ENCODE measurements at places on chromosomes 3 and 15. TPM values are rescaled to one million over a fixed set of nuclear protein-coding genes. Genes with fewer than 3 reads are reported as not detected.
A peak's percentile ranks its signal among the peaks of the same experiment; 100 is the strongest.

- H3K4me1 ChIP-seq = no peaks in the 10 kb centered on the region
- H3K36me3 ChIP-seq = no peaks in the 10 kb centered on the region
- H3K4me3 ChIP-seq = no peak overlapping the region
- no peak overlapping the region for H3K27ac ChIP-seq
- peak; percentile 38 for DNase-seq
Measured at GRCh38 chr3:62529230-62529629, 155.9 kb upstream of the FEZF2 start.

C3orf80 gene
- not detected for total RNA-seq

- no peak overlapping the region for H3K4me3 ChIP-seq
- no peak overlapping the region for H3K27ac ChIP-seq
- no peaks in the 10 kb centered on the region for H3K36me3 ChIP-seq
- DNase-seq = no peak
Measured at GRCh38 chr3:169252535-169252934, 411.0 kb downstream of the MECOM start.

DNA sequence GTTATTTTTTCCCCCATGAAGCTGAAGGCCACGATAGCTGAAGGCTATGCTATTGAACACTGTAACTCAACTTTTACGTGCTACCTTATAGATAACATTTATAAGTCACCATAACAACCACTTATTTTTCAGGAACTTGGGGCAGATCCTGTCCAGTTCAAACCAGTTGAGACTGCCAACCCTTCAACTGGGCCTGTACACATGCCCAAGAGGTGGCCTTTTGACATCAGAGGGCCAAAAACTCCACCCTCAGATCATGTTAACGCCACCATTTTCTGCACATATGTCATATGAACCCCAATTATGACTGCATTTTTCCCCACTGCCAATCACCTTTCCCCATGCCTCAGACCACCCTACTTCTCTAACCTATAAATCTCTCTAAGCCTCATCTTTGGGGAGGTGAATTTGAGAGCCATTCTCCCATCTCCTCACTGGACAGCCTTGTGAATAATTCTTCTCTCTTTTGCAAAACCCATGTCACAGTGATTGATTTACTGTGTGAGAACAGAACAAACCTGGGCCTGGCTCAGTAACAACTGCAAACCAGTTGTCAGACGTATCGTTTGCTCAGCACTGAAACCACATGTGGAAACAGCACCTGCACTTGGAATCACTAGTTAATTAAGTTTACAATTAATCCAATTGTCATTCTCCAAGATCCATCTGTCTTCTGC is 42.5 kb downstream of the ZNF445 start:
- DNase-seq = no peak
- no peak overlapping the region for H3K4me3 ChIP-seq
- H3K4me1 ChIP-seq = peaks cover 13% of the 10 kb centered on the region
- peaks cover 25% of the 10 kb centered on the region for H3K36me3 ChIP-seq
- H3K27ac ChIP-seq = no peak overlapping the region

GRCh38 chr3:177589911-177590381 is 392.7 kb upstream of the TBL1XR1 start:
- H3K4me3 ChIP-seq = no peak overlapping the region
- peaks cover 13% of the 10 kb centered on the region for H3K36me3 ChIP-seq
- H3K4me1 ChIP-seq = peaks cover 41% of the 10 kb centered on the region
- no peak for DNase-seq

DNA sequence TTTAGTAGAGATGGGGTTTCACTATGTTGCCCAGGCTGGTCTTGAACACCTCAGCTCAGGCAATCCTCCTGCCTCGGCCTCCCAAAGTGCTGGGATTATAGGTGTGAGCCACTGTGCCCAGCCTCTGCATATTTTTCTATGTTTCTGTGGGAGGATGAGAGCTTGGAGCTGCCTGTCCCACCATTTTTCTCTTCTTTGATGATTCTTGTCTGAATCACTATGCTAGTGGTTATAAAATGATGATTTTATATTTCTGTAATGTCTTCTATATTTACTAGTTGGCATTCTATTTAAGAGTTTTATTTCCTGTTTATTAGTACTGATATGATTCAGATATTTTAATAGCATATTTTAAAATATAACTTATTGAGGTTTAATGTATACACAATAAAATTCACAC is 69.7 kb downstream of the CHCHD6 start:
- no peak overlapping the region for H3K27ac ChIP-seq
- no peak for DNase-seq
- H3K4me1 ChIP-seq = no peaks in the 10 kb centered on the region
- H3K4me3 ChIP-seq = no peak overlapping the region
- H3K36me3 ChIP-seq = peaks cover 2% of the 10 kb centered on the region

- H3K27me3 ChIP-seq = no peaks in the 10 kb centered on the region
- H3K27ac ChIP-seq = no peak overlapping the region
- no peak overlapping the region for H3K4me3 ChIP-seq
Measured at GRCh38 chr3:177263615-177264368, 66.5 kb upstream of the TBL1XR1 start.

GRCh38 chr3:196689941-196690660 is 21.9 kb downstream of the CEP19 start:
- H3K27ac ChIP-seq = no peak overlapping the region
- H3K4me3 ChIP-seq = no peak overlapping the region
- DNase-seq = no peak
- no peaks in the 10 kb centered on the region for H3K27me3 ChIP-seq
- H3K4me1 ChIP-seq = peaks cover 17% of the 10 kb centered on the region
- no peaks in the 10 kb centered on the region for H3K36me3 ChIP-seq

GRCh38 chr3:187913617-187914033 is 168.4 kb upstream of the BCL6 start:
- H3K27ac ChIP-seq = no peak overlapping the region
- no peak for DNase-seq

KLHDC8B gene
- 0.81 TPM for total RNA-seq

GRCh38 chr3:137763594-137763938 is 549 bp upstream of the SOX14 start:
- DNase-seq = no peak
- peaks cover 9% of the 10 kb centered on the region for H3K4me1 ChIP-seq
- peaks cover 13% of the 10 kb centered on the region for H3K36me3 ChIP-seq
- H3K27ac ChIP-seq = no peak overlapping the region
- peaks cover 89% of the 10 kb centered on the region for H3K27me3 ChIP-seq

DNA sequence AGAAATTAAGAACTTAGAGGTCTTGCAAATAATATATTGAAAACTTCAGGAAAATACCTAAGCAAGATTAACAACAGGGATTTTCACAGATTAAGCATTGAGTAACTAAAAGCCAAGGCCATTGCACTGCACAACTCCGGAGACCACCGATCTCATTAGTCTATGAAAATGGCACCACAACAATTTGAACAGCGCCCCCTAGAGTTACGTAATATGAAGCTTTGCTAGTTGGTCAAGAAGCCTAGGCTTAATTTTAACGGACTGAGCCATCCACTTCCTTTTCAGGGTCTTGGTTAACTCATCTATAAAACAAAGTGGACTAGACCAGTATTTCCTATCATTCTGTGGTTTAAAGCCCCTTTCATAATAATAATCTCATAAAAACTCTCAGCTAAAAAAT is 24.8 kb downstream of the TMEM212 start:
- H3K27ac ChIP-seq = no peak overlapping the region
- H3K27me3 ChIP-seq = peaks cover 7% of the 10 kb centered on the region
- no peak overlapping the region for H3K4me3 ChIP-seq
- H3K4me1 ChIP-seq = no peaks in the 10 kb centered on the region

GRCh38 chr3:7190095-7190494 is 329.2 kb downstream of the GRM7 start:
- DNase-seq = no peak
- H3K4me3 ChIP-seq = no peak overlapping the region
- H3K36me3 ChIP-seq = no peaks in the 10 kb centered on the region

DNA sequence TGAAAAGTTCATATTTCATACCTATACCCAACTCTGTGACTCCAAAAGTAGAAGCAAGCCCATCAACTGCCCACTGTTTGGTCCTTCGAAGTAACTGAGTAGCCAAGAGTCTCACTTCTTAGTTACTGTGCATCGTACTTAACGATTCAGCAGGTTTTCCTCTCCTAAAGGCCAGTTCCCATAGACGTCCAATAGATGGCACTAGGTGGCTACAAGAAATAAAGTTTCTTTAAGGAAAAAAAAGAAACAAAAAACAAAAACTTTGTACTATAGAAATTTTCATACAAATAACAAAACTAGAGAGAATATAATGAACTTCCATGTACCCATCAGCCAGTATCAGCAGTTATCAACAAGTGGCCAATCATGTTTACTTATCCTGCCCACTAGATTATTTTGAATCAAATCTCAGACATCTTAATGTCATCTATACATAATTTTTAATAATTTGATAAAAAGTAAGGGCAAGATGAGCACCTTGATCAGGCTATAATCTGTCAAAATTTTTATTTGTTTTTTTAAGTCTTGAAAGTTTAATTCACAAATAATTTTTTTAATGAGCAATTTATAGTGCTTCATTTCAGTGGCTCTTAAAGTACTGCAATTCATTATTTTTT is 63.8 kb upstream of the ACP3 start:
- DNase-seq = peak; percentile 26
- H3K36me3 ChIP-seq = no peaks in the 10 kb centered on the region
- peaks cover 8% of the 10 kb centered on the region for H3K27me3 ChIP-seq
- no peak overlapping the region for H3K4me3 ChIP-seq
- H3K27ac ChIP-seq = no peak overlapping the region

- H3K4me3 ChIP-seq = no peak overlapping the region
- peaks cover 2% of the 10 kb centered on the region for H3K27me3 ChIP-seq
- no peak for DNase-seq
- H3K36me3 ChIP-seq = no peaks in the 10 kb centered on the region
- H3K27ac ChIP-seq = no peak overlapping the region
Measured at GRCh38 chr3:157544501-157545130, 41.4 kb upstream of the VEPH1 start.

- H3K4me3 ChIP-seq = no peak overlapping the region
- no peak for DNase-seq
- no peak overlapping the region for H3K27ac ChIP-seq
- H3K27me3 ChIP-seq = no peaks in the 10 kb centered on the region
- peaks cover 11% of the 10 kb centered on the region for H3K36me3 ChIP-seq
Measured at GRCh38 chr3:183313351-183313750, 60.3 kb downstream of the B3GNT5 start.

GRCh38 chr3:169700195-169700594 is 36.7 kb upstream of the MECOM start:
- no peak overlapping the region for H3K4me3 ChIP-seq
- no peaks in the 10 kb centered on the region for H3K36me3 ChIP-seq
- H3K4me1 ChIP-seq = no peaks in the 10 kb centered on the region
- no peak for DNase-seq
- peaks cover 11% of the 10 kb centered on the region for H3K27me3 ChIP-seq

DNA sequence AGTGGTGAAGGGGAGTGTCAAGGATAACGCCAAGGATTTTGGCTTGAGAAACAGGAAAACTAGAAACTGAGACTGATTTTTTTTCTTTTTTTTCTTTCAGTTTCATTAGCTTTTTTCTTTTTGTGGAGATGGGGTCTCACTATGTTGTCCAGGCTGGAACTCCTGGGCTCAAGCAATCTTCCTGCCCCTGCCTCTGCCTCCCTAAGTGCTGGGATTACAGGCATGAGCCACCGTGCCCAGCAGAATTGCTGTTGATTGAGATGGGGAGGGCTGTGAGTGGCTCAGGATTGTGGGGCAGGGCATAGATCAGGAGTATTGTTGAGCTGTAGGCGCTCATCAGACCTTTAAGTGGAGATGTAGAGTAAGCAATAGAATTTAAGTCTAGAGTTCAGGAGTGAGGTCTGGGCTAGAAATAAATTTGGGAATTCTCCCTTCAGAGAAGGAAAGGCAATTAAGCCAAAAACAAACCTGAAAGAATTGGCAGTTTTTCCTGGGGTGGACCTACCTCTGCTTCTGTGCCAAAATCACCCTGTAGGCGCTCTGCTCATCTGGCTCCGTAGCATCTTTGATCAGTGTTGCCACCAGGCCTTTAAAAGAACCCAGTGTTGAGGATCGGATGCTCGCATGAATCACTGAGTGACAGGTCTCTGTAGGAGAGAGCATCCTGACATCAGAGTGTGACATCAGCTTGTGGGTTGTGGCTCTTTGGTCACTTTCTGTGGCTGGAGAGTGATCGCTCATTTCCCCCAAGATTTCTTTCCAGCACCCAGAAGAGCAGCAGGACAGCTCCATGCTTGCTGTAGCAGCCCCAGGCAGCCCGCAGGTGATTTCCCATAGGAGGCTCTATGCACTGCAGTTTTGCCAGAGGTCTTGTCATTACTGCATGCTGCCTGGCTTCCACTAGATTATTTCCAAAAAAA is 15.8 kb downstream of the ABHD17C start:
- H3K36me3 ChIP-seq = no peaks in the 10 kb centered on the region
- DNase-seq = peak; percentile 70
- H3K27ac ChIP-seq = no peak overlapping the region
- peaks cover 25% of the 10 kb centered on the region for H3K4me1 ChIP-seq
- H3K4me3 ChIP-seq = no peak overlapping the region

- peak within 1 kb of the TSS; percentile 46 for H3K27ac ChIP-seq
- H3K27me3 ChIP-seq = peaks cover 63% of the 10 kb centered on the region
- H3K4me3 ChIP-seq = no peak within 1 kb of the TSS
- peaks cover 4% of the 10 kb centered on the region for H3K36me3 ChIP-seq
- peak; percentile 32 for DNase-seq
- peaks cover 6% of the 10 kb centered on the region for H3K4me1 ChIP-seq
Measured at GRCh38 chr3:181711325-181712135, at the start of gene SOX2. Gene SOX2 (plus strand): TSS chr3:181711925. CDS start chr3:181712361, 436 bp downstream.

DNA sequence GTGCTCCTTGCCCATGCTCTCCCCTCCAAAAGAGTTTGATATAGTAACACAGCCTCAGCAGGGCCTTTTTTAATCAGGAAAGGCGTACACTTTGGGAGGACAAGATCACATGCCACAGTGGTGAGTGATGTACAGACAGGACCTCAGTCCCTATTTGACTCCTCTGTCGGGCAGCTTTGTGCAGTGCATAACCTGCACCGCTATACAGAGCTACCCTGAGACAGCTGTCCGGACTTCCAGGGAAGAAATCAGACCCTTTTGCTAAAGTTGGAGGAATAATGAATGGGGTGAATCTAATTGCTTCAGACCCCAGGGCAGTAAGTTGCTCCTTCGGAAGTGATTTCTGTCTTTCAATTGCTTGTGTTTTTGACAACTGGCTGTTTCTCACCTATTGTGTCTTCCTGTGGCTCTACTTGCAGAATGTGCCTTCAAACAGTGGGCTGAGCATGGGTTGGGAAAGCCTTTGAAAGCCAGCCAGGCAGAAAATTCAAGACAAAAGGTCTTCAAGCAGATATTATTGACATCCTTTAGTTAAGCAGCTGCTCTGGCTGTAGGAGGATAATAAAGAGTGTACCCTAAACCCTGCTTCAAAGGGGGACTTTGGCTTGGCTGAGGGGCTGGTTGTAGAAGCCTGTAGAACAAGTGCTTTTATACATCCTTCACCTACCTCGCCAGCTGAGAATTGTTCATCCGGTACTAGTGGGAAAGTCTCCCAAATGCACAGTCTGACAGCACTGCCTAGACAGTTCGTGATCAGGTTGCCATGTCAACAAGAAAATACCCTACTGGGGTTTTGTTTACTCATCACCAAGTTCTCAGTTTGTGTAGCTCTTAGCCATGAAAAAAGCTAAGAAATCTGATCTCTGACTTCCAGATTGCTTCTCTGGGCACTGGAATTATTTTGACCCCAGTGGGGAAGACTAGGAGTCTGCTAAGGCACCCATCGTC is 35.1 kb downstream of the SNTN start:
- H3K27me3 ChIP-seq = no peaks in the 10 kb centered on the region
- DNase-seq = no peak
- no peaks in the 10 kb centered on the region for H3K4me1 ChIP-seq

GRCh38 chr15:53978253-53978906 is at the start of gene UNC13C:
Gene UNC13C (plus strand): TSS chr15:53978441. CDS start chr15:54012904, 34,463 bp downstream.
- H3K27ac ChIP-seq = no peak within 1 kb of the TSS
- no peaks in the 10 kb centered on the region for H3K4me1 ChIP-seq
- DNase-seq = no peak
- H3K36me3 ChIP-seq = no peaks in the 10 kb centered on the region

Measured in activated CD8-positive, alpha-beta T cell treated with anti-CD3 and anti-CD28 coated beads, Interleukin-2, amount 10 ng/mL, durations not matched to agents 7 days and 5 days (primary cell).